ENCODE measurements at places on chromosomes 4 and X.

DNA sequence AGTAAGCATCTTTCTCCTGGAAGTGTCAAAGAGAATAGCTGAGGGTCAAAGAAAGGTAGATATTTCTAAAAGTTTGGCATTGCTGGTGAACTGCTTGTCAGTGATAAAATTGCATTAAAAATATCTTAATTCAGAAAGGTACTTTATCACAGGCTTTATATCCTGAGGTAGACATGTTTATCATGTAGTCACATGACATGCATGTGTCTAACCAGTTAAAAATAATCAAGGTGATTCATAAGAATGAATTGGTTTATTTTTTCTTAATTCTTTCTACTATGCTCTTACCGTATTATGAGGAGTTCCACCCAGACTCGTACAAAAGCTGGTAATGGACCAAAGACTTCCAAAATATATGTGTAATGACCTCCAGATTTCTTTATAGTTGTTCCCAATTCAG lies 6.1 kb downstream of the SLC7A11 start:
- DNase-seq: no peak

DNA sequence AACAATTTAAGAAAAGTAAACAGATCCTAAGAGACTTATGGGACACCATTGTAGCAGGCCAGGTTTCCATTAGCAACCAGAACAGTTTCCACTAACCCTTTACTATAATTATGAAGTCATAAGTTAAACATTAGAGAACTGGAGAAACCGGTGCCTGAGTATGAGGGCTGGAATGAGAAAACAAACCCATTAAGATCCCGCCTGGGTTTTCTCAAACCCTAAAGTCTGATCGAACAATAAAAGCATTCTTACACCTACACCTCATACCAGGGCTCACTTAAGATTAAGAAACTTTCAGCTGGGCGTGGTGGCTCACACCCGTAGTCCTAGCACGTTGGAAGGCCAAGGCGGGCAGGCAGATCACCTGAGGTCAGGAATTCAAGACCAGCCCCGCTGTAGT lies 13.7 kb upstream of the DHX15 start:
- no peak for DNase-seq

DNA sequence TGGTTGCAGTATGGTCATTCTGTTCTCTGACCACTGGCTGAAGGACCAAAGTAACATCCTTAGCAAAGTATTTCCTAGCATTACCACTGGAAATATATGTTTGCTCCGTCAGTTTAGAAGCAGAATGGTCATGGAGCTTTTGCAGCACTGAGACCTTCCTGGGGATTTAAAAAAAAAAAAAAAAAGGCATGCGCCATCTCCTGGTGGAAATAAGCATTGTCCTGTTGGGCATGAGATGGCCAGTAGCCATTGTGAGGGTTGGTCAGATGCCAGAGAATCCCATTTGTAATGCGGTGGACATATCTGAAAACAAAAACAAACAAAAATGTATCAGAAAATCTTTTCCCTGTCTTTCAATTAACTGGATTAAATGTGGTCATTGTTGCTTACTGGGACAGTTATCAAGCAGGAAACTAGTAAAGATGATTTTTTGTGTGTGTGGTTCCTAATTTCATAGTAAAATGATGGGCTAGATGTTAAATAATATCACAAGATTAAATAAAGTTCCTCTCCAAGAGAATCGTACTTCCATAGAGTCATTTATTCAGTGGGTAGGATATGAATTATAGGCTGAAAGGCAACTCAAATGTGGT lies 139.6 kb downstream of the SOWAHB start:
- DNase-seq: peak; percentile 27

- no peak for DNase-seq
Measured at GRCh38 chr4:169658975-169659715, 38.8 kb downstream of the CLCN3 start.

DNA sequence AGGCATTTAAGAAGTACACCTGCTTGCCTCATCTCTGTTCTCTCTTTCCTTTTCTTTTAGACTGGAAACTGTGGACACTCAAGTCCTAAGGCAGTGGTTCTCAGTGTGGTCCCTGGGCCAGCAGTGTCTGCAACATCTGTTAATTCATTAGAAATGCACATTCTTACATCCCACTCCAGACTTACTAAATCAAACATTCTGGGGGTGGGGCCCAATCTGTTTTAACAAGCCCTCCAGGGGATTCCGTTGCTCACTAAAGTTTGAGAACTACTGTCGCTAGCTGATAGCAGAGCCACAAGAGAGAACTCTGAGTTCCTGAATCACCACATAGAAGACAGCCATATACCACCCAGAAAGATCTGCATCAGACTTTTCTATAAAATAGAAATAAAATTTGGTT lies 430.6 kb downstream of the BCOR start:
- no peak for DNase-seq

GRCh38 chr4:54539500-54540029 lies 118.2 kb upstream of the KIT start:
- DNase-seq: peak; percentile 82

DNA sequence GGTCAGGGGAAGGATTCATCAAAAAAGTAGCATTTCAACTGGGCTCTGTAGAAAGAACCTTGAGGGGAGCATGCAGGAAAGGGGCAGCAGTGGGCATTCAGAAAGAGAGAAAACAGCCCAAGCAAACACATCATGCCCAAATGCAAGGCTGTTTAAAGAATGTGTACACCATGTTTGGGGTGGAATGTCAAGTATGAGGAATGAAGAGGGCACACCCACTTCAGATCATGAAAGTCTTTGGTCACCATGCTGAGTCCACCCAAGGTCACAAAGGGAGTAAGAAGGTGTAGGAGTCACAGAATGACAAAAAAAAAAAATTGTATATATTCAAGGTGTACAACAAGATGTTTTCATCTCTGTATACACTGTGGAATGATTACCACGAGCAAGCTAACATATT lies 9.4 kb downstream of the S100G start:
- no peak for DNase-seq

DNA sequence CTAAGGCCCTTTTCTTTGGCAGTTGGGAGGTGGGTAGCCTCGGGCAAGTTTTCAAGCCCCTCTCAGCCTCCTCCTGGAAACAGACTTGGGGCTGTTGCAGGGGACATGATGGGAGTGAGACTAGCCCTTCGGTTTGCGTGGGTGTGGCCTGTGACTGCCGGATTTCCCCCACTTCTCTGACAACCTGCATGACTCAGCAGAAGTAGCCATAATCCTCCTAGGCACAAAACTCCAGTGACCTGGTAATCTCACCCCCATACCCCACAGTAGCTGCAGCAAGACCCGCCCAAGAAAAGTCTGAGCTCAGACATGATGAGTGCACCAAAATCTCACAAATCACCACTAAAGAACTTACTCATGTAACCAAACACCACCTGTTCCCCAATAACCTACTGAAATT lies 433.7 kb upstream of the AMOT start:
- no peak for DNase-seq

- no peak for DNase-seq
Measured at GRCh38 chr4:98466868-98467599, 191.4 kb downstream of the TSPAN5 start.

GRCh38 chr4:4599481-4600275 lies 57.8 kb upstream of the STX18 start:
- peak; percentile 34 for DNase-seq

DNA sequence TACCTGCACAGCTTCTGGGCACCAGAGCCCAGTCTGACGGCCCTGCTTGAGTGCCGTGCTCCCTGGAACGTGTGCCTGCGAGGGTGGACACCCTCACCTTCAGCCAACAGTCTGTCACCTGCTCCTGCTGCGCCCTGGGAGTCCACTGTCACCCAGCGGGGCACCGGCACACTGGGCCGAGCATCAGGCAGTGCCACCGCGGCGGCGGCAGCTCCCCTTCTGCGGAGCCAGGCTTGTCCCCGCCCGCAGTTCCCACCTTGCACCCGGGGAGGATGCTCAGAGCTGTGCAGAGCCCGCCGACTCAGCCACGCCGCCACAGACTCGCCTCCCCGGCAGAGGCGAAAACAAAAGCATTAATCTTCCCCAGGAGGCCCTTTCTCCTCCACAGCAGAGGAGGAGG lies 86.8 kb downstream of the ABLIM2 start:
- no peak for DNase-seq

GRCh38 chr4:150828159-150828558 lies 186.9 kb downstream of the LRBA start:
- no peak for DNase-seq

DNA sequence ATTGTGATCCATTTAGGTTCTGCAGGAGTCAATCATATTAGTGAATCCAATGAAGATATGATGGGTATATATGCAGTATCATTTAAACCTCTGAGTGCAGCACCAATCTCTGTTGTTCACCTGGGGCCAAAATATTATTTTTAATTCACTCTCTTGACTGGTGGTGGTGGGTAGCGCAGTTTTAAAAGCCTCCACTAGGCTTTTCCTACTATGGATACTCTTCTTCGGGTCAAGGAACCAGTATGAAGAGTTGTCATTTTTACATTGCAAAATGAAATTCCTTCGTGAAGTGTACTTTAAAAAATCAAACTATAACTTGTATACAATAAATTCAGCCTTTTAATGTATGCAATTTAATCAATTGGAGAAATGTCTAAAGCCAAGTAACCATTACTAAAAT lies 56.5 kb downstream of the QRFPR start:
- no peak for DNase-seq

DNA sequence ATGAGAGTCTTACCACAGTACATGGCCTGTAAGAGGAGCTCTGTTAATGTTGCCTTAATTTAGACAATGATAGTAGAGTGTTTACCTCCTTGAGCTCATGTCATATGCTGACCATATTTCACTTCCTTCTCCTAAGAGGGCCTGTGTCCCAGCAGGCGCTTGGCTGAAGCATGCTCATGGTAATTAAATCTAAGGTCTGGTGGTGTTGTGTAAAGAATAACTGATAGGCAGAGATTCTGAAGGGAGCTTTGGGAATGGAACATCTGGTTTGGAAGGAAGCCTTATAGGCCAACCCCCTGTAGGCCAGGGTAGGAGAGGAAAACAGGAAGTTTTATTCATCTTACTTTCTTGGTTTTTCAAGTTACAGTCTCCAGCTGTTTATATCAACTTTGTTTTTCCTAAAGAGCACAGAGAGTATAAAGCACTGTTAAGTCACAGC lies 300.2 kb downstream of the USP46 start:
- DNase-seq: no peak

- DNase-seq: no peak
Measured at GRCh38 chr4:17018013-17018412, 119.6 kb upstream of the LDB2 start.

- no peak for DNase-seq
Measured at GRCh38 chr4:1018147-1019020, 7.0 kb downstream of the FGFRL1 start.

- DNase-seq: no peak
Measured at GRCh38 chr4:110801591-110801990, 178.7 kb upstream of the PITX2 start.

DNA sequence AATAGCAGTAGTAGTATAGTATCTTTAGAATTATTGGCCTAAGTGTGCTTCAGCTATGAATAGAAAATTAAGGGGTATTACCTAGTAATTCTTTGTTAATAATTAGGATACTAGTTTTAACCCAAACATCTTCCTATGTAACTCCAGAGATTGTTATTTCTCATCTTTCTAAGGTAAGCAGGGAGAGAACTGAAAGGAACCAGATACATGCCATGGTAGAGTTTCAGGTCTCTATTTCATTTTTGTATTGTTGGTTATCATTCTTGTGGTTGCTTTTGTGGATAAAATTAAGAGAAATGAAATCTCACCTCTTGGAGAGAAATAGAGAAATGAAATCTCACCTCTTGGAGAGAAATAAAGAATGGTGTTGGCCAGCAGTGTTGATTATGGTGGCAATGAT lies 597.1 kb upstream of the CT83 start:
- DNase-seq: no peak

DNA sequence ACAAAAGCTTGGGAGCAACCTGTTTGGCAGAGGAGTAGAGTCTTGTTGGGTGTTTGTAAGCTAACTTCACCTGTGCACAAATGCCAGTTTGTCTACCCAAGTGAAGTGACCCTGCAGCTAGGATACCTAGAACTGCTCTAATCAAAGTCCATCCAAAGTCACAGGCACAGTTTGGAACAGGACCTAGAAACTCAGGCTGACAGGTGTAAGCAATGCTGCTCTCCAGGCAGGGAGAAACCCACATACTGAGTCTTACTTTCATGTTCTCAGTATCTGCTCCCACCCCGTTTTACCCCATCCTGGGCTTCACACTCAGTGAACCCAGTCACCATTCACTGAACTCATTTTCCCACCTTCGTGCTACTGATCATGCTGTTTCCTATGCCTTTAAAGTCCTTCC lies 40.3 kb downstream of the MAML3 start:
- no peak for DNase-seq

DNA sequence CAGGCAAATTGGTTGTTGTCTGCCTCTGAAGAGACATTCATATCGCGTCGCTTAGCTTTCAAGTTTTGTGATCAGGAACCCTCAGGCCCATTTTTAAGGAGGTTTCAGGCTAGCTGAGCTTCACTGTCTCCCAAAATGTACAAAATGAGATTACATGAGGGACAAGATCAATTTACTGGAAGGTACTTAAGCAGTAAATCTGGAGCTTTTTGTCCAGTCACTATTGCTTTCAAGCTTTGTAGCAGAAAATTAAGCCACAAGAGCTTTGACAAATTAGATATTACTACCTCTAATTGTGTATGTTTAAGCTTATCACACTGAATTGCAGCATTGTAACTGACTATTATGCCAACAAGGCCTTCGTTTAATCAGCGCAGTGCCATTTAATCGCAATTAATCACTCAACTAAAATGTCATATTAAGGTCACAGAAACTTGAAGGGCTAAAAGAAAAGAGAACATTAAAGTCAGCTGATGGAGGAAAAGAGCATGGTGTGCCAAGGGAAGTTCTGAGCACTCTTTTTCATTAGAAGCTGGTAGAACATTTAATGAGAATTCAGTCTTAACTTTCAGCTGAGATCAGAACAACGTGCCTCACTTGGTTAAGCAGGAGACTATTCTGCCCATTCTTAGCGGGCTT lies 353.0 kb downstream of the FBXO8 start:
- DNase-seq: no peak

DNA sequence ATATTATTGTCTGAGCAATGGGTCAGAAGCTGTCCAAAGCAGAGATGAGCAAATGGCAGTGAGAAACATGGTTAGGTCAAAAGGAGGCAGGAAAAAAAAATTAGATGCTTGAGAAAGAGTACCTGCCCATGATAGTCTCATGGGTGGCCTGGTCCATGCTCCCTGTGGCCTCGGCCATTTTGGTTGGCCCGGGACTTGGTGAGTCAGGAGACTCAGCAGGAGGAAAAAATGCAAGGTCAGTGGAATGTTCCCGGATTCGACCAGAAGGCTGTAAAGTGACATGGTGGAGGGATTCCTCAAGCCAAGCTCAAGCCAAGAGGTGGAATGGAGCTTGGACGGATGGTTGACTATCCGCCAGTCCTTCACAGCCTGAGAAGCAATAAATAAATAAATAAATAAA lies 236.7 kb downstream of the ASMT start:
- DNase-seq: no peak
